Endothelial cell (in vitro differentiated cells): ENCODE measurements at places on chromosomes 2 and 18.
A peak's percentile ranks its signal among the peaks of the same experiment; 100 is the strongest.

DNA sequence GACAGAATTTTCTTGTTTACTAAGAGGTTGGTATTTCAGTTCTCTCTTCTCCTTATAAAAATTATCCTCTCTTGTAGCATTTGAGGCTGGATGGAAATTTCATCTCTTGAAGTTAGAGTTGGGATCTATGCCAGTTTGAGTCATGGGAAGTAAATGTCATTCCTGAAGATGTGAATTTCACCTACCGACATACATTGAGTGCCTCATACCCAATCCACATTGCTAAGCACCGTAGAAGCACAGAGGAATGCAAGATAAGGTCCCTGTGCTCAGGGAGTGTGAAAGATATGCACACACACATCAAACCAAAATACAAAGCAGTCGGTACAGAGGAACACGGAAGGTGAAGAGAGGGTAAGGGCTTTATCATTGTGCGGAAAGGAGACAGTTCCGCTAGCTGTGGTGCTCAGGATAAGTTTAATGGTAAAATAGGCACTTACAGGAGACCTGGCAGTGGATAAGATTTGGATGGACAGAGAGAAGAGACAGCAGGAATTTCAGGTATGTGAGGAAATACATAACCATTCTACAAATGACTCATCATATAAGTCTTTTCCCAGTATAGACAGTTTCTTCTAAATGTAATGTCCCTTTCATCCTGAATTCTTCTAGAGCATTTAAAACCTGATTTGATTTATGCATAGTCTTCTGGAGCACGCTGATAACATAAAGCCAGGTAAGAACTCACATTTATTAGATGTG is 205.3 kb upstream of the ST6GAL2 start:
- DNase-seq: no peak
- no peak overlapping the region for H3K4me3 ChIP-seq
- H3K4me1 ChIP-seq: no peaks in the 10 kb centered on the region
- H3K36me3 ChIP-seq: no peaks in the 10 kb centered on the region

GRCh38 chr2:190379249-190379964 is 28.7 kb upstream of the MFSD6 start:
- H3K27me3 ChIP-seq: peaks cover 3% of the 10 kb centered on the region
- no peaks in the 10 kb centered on the region for H3K36me3 ChIP-seq
- no peak overlapping the region for H3K27ac ChIP-seq
- DNase-seq: no peak
- peaks cover 21% of the 10 kb centered on the region for H3K4me1 ChIP-seq

DNA sequence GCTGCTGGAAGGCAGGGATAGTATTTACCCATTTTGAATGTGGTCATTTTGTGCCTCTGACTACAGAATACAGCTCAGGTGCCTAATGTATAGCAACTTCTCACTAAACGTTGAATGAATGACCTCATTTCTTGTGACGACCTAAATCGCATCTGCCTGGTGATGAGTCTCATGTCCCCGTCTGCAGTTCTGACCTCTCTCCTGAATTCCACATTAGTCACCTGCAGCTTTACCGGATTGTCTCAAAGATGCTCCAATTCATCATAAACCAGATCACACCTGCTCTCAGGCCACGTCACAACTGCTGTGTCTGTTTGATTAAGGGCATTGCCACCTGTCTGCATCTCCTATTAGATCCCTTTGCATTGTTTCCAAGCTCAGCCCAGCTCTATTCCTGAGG is 133.6 kb upstream of the MYT1L start:
- H3K27me3 ChIP-seq: peaks cover 2% of the 10 kb centered on the region
- H3K36me3 ChIP-seq: no peaks in the 10 kb centered on the region
- H3K4me1 ChIP-seq: no peaks in the 10 kb centered on the region
- H3K4me3 ChIP-seq: no peak overlapping the region
- H3K27ac ChIP-seq: no peak overlapping the region

- no peak for DNase-seq
- no peak overlapping the region for H3K4me3 ChIP-seq
- H3K27me3 ChIP-seq: no peaks in the 10 kb centered on the region
- no peaks in the 10 kb centered on the region for H3K4me1 ChIP-seq
These were observed 57.0 kb upstream of the LRRTM4 start for GRCh38 chr2:77579076-77579769.

DNA sequence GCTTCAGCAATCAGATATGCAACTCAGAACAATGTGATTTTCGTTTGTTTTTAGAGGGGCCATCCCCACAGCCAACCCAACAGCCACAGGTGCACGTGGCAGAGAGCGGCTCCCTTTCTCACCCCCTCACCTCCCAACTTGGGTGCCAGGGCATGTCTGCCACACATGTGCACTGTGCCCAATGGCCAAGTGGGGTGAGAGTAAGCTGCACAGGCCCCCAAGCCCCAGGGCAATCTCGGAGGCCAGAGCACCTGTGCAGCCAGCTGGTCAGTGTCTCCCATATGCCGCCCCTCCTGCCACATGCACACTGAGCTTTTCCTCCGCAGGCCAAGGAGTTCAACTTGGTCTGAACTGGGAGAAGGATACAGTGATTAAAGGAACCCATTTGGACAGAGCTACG is 1130.2 kb downstream of the DSC3 start:
- H3K27ac ChIP-seq: no peak overlapping the region
- H3K4me3 ChIP-seq: no peak overlapping the region
- peaks cover 6% of the 10 kb centered on the region for H3K4me1 ChIP-seq
- peaks cover 3% of the 10 kb centered on the region for H3K36me3 ChIP-seq
- no peak for DNase-seq

DNA sequence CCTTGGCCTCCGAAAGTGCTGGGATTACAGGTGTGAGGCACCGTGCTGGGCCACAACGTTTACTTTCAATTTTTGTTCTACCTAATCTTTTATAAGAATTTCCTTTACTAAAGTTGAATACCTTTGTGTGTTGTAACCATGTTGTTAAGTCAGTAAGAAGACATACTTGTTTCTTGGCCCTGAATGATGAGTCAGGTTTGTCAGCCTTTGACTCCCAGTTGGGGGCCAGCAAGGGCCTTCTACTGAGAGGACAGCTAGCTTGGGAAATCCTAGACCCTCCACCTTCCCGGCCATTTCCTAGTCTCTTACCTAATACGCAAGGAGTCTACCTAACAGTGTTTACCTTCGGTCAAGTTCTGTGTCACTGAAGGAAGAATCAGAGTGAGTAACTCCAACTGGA is 22.7 kb downstream of the MTHFD2 start:
- no peak overlapping the region for H3K27ac ChIP-seq
- no peaks in the 10 kb centered on the region for H3K36me3 ChIP-seq
- no peaks in the 10 kb centered on the region for H3K4me1 ChIP-seq
- no peak overlapping the region for H3K4me3 ChIP-seq

- DNase-seq: no peak
- H3K36me3 ChIP-seq: no peaks in the 10 kb centered on the region
- no peaks in the 10 kb centered on the region for H3K4me1 ChIP-seq
These were observed 72.3 kb upstream of the SESTD1 start for GRCh38 chr2:179336782-179337534.

DNA sequence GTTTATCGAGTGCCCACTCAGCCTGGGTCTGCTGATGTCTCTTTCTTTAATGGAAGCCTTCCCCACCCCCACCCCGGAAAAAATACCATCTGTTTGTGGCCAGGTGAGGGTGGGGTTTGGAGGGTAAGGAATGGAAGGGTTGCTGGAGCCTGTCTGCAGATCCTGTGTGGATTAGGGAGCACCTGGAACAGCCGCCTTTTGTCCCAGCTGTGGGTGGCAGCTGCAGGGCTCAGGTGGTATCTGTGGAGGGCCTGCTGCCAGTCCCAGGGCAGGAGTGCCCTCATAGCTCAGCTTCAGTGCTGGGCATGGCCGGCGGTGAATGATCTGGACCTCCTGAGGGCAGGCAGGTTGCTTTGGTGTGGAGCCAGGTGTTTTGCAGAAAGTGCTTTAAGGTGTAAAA is 45.3 kb downstream of the IMPA2 start:
- no peaks in the 10 kb centered on the region for H3K27me3 ChIP-seq
- no peak overlapping the region for H3K27ac ChIP-seq
- H3K4me3 ChIP-seq: no peak overlapping the region
- DNase-seq: no peak

DNA sequence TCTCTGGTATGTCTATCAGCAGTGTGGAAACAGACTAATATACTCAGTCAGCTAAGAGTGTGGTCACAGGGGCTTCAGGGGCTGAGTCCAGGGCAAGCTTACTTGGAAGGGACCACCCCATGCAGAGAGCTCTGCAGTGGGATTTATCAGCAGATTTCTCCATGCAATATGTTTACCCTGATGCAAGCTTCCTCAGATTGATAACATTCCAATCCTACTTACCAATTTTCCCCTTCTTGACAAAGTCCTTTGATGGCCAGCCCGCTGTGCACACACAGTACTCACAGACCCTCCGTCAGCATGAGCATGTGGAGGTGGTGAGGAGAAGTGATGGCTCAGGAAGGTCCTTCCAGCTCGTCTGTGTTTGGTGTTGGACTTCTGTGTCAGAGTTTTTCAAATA is 51.8 kb downstream of the SH3RF3 start:
- H3K4me1 ChIP-seq: peaks cover 20% of the 10 kb centered on the region
- no peak overlapping the region for H3K27ac ChIP-seq
- H3K27me3 ChIP-seq: peaks cover 6% of the 10 kb centered on the region
- no peak for DNase-seq

DNA sequence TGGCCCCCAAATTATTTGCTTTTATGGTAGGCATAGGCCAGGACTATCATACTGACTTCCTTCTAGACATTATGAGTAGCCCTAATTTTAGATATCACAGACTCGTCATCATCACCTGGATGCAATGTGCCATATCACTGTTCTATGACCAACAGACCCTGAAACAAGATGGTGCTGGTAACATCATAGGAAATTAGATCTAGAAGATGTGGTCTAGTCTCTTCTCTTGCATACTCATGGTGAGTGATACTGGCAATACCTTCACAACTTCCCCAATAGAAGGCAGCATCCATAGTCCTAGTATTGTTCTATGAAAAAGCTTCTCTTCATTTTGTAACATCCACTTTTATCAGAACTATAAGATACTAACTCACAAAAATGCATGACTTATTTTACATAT is 116.3 kb upstream of the ITGA4 start:
- H3K27me3 ChIP-seq: no peaks in the 10 kb centered on the region
- DNase-seq: no peak
- H3K4me1 ChIP-seq: no peaks in the 10 kb centered on the region
- no peak overlapping the region for H3K27ac ChIP-seq
- H3K36me3 ChIP-seq: no peaks in the 10 kb centered on the region

DNA sequence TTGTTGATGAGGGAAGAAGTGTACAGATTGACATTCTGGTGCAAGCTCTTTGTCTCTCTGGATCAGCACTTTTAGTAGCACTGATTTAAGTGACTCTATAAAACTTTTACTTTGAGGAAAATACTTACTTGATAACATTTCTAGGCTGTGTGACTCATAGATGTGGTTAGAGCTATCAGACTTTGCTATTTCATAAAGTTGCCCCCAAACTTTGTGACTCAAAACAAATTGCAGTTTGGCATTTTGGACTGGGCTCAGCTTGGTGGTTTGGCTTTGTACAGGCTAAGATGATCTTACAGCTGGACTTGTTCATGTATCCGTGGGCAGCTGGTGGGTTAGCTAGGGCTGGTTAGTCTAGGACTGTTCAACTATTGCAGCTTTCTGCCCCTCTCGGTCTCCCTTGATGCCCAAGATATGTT is 42.1 kb upstream of the GLS start:
- DNase-seq: no peak
- no peak overlapping the region for H3K4me3 ChIP-seq
- no peaks in the 10 kb centered on the region for H3K4me1 ChIP-seq
- H3K36me3 ChIP-seq: no peaks in the 10 kb centered on the region
- H3K27ac ChIP-seq: no peak overlapping the region

DNA sequence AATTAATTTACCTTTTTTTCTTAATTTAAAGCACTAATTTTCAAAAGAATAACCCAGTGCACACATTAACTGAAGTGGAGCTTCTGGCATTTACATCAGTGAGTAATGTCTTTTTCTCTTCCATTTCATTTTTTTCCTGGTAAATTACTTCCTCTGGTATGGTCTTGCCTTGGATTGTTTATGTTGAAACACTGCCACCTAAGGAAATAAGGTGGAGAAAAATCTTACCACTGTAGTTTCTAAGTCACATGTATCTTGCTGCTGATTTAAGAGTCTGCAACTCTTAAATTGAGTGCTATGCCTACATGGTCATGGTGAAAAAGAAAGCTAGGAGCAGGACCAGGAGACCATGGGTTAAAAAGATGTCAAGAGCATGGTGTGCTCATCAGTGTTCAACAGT is 51.0 kb downstream of the TTC27 start:
- H3K4me3 ChIP-seq: no peak overlapping the region
- no peaks in the 10 kb centered on the region for H3K4me1 ChIP-seq
- no peak for DNase-seq
- H3K36me3 ChIP-seq: no peaks in the 10 kb centered on the region
- H3K27me3 ChIP-seq: no peaks in the 10 kb centered on the region

DNA sequence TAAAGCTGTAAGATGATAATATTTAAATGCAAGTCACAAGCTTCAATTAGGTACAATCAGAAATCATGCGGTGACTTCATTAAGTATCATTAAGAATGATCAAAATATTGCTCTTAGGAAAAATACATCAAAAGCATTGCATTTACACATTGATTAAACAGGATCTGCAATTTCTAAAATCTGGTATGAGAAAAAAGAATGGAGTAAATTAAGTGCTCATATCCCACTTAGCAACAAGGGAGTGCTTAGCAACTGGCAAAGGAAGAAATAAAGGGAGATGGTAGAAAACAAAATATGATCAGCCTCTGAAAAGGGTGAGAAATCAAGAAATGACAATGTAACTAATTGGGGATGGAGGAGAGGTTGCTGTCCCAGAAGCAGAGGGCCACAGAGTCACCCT is 1918.2 kb upstream of the PIK3C3 start:
- H3K27me3 ChIP-seq: no peaks in the 10 kb centered on the region
- DNase-seq: no peak
- H3K4me3 ChIP-seq: no peak overlapping the region
- H3K36me3 ChIP-seq: no peaks in the 10 kb centered on the region
- H3K4me1 ChIP-seq: peaks cover 2% of the 10 kb centered on the region

- no peak for DNase-seq
- H3K4me3 ChIP-seq: no peak overlapping the region
- no peak overlapping the region for H3K27ac ChIP-seq
- H3K27me3 ChIP-seq: peaks cover 1% of the 10 kb centered on the region
These were observed 810.3 kb upstream of the SALL3 start for GRCh38 chr18:78169174-78169864.

- no peak overlapping the region for H3K27ac ChIP-seq
- H3K4me3 ChIP-seq: peak overlapping the region; percentile 7
- DNase-seq: no peak
- H3K4me1 ChIP-seq: peaks cover 21% of the 10 kb centered on the region
These were observed 28.6 kb downstream of the MIB1 start for GRCh38 chr18:21769206-21769605.

- no peaks in the 10 kb centered on the region for H3K36me3 ChIP-seq
- H3K4me3 ChIP-seq: peak overlapping the region; percentile 35
- peaks cover 7% of the 10 kb centered on the region for H3K27me3 ChIP-seq
- no peak overlapping the region for H3K27ac ChIP-seq
- H3K4me1 ChIP-seq: peaks cover 15% of the 10 kb centered on the region
These were observed 79.8 kb upstream of the SMAD2 start for GRCh38 chr18:48010264-48010663.

- H3K27ac ChIP-seq: peak overlapping the region; percentile 32
- H3K4me3 ChIP-seq: no peak overlapping the region
- no peak for DNase-seq
- H3K36me3 ChIP-seq: no peaks in the 10 kb centered on the region
- peaks cover 14% of the 10 kb centered on the region for H3K4me1 ChIP-seq
These were observed 107.5 kb upstream of the SERPINE2 start for GRCh38 chr2:224146356-224147160.

- H3K4me1 ChIP-seq: no peaks in the 10 kb centered on the region
- DNase-seq: no peak
- H3K4me3 ChIP-seq: no peak overlapping the region
- H3K27me3 ChIP-seq: no peaks in the 10 kb centered on the region
- no peak overlapping the region for H3K27ac ChIP-seq
- H3K36me3 ChIP-seq: no peaks in the 10 kb centered on the region
These were observed 13.1 kb upstream of the PPP1R1C start for GRCh38 chr2:181972431-181973170.
